Lung (tissue), 17 donors: ENCODE measurements at places on chromosomes 3 and 15.

- no peak for DNase-seq
These were observed 46.8 kb downstream of the LSM3 start for GRCh38 chr3:14225421-14225820.

- DNase-seq: no peak
These were observed 405.0 kb downstream of the PDCD6IP start for GRCh38 chr3:34203386-34203785.

- DNase-seq: no peak
These were observed 54.8 kb downstream of the ANAPC13 start for GRCh38 chr3:134430950-134431445.

DNA sequence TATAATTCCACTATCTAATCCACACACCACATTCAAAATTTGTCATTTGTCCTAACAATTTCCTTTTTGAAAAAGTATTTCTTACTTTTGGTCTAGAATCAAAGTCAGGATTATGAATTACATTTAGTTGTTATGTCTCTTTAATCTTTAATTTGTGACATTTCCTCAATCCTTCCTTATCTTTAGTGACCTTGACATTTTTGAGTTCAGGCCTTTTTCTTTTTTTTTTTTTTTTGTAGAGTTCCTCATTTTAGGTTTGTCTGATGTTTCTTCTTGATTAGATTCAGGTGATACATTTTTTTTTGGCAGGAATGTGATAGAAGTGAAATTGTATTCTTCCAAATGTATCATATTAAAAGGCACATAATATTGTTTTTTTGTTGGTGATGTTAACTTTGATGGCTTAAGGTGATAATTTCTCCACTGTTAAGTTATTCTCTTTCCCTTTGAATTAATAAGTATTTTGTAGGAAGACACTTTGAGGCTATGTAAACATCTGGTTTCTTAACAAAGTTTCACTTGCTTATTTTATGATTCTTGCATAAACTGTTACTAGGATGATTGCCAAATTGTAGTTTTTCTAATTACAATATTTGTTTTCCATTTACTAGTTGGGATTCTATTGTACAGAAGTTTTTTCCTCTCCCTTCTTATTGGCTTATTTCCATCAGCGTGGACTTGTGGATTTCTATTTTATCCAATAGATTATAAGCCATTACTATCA, 16.3 kb downstream of the SLC35G2 start:
- DNase-seq: no peak

DNA sequence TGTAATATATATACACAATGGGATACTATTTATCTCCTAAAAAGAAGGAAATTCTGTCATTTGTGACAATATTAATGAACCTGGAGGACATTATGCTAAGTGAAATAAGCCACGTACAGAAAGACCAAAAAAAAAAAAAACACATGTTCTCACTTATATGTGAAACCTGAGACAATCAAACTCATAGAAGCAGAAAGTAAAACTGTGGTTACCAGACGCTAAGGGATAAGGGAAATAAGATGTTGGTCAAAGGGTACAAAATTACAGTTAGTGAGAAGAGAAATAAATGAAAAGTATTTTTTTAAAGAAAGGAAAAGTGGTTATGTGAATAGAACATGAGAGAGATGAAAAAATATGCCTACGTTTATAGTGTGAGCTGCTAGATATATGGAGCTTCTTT, 101.1 kb downstream of the CPNE4 start:
- DNase-seq: no peak

GRCh38 chr3:73608456-73609314, 16.1 kb downstream of the PDZRN3 start:
- no peak for DNase-seq

GRCh38 chr3:67000009-67000408, 1.9 kb downstream of the KBTBD8 start:
- DNase-seq: no peak

DNA sequence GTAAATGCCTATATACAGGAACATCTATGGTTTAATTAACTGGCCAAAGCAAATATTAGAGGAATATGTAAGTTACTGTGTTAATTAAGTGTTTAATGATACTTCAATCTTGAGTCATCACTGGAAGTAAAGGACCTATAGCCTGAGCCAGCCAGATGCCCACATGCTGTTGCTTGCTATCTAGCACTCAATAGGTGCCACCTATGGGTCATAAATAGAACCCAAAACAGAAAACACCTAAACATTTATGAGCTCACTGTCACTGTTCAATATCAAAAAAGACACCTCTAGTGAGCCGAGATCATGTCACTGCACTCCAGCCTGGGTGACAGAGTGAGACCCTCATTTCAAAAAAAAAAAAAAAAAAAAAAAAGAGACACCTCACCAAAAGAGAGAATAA, 48.4 kb upstream of the IP6K2 start:
- DNase-seq: no peak

DNA sequence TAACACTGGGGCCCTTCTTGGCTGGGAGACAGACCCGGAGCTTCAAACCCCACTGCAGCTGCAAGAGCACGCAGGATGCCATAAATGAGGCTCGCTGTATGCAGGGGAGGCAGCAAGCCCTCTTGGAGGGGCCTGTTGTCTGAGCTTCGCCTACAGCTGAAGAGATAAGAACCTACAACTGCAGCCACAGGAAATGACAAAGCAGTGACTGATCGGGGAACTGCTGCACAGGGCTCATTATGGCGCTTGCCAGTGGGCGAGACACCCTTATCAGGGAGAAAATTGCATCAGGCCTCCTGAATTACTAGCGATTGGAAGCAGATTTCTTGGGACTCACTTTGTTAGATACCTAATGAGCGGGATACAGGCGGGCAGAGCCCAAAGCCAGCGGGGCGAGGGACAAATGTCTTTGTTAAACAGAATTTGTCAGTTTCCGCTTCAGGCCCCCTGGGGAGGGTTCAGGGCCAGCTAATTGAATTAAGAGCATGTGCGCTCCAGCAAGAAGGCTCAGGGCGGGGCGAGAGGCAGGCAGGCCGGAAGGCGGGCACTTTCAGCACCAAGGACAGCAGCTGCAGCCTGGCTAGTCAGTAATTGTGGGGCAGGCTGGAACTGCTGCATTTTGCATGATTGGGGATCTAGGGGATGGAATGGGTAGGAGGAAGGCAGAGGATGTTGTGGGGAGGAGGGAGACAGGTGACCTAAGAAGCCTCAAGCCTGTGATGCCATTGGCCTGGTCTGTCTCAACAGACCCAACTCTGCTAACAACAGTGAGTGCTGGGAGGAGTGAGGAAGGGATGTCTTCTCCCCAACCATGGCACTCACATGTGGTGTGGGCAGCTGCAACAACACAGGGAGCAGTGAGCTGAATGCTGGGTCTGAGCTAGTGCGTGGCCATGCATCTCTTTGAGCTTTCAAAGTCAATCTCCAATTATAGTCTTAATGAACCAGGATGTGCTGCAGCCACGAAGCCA, 55.3 kb downstream of the CCDC33 start:
- DNase-seq: peak; percentile 90

GRCh38 chr15:38817427-38818156, 253.0 kb upstream of the RASGRP1 start:
- peak; percentile 73 for DNase-seq

GRCh38 chr3:11507719-11508118, 136.0 kb downstream of the VGLL4 start:
- DNase-seq: no peak
